Erythroblast (primary cell): ENCODE measurements at places on chromosomes 1 and 21.

DNA sequence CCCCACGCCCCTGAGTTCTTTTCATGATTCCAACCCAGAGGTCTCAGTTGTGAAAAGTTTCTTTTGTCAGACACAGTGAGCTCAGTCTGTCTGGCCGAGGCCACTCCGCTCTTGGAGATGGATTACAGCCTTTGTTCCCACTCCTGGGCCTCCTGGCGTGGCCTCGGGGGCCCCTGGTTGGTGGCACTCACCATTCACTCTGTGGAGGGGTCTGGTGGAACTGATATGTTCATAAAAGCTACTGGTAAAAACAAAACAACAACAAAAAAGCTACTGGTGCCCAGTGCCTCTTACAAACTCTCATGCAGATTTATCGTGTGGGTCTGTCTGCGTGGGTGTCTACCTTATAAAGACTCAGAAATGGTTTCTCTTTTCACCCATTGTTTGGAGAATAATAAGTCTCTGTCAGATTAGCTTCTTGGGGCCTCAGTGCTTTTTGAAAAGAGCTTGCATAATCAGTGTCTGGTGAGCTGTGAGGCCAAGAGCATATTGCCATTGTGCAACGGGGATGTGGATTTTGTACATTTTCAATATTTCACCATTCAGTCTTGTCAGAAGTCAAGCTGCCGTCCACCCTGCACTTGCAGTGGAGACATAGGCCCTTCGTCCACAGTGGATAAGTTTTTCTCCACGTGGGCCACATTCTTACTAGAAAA, 86.7 kb downstream of the GALNT2 start:
- no peak for DNase-seq

DNA sequence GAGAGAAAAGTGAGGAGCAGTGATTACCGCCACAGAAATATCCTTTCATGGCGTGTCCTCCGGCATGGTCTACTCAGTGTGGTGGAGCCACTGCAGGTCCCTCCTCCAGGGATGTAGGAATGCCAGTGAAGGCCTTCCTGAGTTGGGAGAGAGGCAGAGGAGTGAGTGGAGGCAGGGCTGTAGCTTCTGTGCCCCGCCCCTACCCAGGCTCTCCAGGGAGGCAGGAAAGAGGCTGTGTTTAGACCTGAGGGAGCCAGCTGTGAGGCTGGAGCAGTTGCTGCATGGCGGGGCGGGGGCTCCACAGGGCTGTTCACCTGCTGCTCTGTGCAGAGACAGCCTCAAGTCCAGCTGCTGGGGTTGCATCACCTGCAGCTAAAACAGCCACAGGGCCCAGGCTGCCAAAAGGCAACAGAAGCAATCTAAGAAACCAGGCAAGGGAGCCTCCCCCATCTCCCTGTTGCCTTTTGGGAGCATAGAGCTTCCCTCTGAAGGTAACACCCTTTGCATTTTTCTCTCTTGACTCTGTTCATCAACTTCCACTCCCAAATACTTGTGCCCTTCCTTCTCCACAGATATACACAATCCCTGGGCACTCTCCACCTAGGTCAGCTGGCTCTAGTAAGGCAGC, 801 bp upstream of the ANXA9 start:
- no peak for DNase-seq

DNA sequence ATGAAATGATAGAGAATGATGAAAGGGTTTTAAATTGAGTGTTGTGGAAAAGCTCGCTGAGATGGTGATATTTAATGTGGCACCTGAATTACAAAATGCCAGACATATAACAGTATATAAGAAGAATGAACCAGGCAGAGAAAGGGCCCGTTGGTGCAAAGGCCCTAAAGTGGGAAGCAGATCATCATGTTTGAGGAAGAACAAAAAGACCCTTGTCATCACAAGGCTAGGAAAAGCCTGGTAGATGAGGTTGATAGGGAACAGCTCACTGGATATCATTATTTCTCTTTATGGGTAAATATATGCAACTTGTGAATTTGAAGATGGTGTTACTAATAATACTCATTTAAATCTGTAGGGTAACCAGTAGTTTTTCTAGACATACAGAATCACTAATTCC, 11.0 kb downstream of the RAP1A start:
- DNase-seq: no peak

DNA sequence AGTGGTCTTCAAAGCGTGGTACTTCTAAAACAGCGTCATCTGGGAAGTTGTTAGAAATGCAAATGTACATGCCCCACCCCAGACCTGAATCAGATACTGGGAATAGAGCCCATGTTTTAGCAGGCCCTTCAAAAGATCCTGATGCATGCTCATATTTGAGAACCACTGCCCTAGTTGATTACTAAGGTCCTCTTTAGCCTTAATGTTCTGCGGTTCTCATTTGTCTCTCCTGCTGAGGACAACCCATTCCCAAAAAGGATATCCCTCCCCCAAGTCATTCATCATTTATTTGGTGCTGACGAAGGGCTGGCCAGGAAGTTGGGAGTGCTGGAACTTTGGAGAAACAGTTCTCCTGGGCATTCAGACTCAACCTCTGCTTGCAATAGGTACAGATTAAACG, 92.4 kb upstream of the RALGPS2 start:
- DNase-seq: no peak

DNA sequence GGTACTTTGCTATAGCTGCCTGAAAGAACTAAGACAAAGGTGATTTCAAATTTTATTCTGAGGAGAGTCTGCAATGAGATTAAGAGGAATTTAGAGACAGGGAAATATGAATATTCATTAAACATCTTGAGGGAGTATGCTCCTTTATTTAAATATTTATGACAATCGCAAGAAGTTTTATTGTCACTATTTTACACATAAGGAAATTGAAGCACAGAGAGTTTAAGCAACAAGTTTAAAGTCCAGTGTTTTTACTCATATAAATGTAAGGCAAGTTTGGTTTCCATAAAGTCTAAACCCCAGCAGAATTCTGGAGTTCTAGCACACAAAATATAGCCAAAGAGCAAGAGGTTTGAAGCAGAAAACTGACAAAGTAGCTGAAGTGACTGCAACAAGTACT, 49.3 kb upstream of the SAMSN1 start:
- DNase-seq: no peak

DNA sequence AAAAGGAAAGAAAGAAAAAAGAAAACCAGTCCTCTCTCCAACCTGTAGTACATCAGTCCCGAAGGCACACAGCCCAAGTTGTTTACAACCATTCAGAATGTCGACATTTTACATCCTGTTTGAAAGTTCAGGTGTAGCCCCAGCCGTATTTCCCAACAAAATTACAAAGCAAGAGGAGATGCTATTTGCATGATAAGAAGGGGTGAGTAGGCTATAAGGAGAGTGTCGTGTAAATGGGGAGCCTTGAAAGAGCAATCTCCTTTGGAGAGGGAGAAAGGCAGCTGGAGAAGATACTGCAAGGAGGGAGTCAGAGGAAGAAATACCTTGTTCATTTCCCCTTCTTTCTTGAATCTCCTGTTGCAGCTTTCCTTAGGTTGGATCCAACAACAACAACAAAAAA, 35.5 kb upstream of the DENND1B start:
- DNase-seq: no peak

GRCh38 chr1:3529099-3529729, 74.7 kb downstream of the ARHGEF16 start:
- DNase-seq: no peak

DNA sequence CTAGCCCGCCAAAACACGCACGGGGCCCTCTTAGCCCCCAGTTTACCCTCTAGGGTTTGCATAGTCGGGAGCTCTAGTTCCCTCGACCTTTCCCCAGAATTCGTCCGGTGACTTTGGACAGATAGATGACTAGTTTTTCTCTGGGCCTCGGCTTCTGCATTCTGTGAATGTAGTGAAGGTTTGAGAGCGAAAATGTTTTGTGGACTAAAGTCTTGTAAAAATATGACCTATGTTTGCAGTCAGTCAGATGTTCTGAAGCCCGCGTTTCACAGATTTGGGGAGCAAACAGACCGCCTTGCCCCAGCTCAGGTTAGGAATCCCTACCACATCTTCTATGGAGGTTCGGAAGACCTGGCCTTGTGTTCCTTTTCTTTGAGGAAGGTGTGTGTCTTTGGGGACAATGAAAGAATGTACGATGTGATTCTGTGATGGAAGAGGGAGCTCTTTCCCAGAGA, 401 bp downstream of the UQCRH start:
- peak; percentile 62 for DNase-seq

DNA sequence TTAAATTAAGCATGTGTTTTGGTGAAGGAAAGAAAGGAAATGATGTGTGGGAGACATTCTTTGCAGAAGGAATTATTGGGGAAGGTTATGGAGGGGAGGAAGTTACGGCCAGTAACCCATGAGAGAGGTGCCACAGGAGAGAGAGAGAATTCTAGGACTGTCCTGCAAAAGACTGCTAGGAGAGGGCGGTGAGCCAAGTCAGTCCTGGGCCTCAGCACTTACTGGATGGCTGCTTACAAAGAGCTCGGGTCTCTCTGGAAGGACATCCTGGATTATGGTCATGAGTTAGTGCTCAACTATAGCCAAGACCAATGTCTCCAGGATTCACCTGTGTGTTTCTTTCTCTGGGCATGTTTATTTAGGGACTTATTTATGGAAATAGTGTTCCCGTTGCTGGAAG, 74.4 kb upstream of the HSD17B7 start:
- DNase-seq: no peak
